NCI-H510A (cell line): ENCODE measurements at places on chromosomes 11 and 22.

DNA sequence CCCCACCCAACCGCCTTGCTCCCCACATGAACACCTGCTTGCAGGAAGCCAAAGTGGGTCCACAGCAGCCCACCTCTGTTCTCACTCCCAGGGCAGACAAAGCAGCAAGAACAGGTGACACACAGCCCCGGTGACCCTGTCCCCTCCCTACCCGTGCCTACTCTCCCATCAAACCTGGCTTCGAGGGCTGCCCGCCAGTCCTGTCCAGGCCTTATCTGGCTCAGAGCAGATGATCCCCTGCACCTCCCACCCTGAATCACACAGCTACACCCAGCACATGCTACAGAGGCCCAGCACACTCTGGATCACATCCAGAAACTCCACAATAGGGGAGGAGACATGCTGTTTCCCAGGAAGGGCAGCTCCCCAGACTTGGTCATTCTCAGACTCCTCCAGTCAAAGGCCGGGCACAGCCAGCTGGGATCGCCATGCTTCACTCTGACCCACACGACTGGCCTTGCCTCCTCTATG, 6.2 kb upstream of the RGL4 start:
- no peak for DNase-seq

GRCh38 chr22:49018601-49019000, 809.1 kb downstream of the BRD1 start:
- DNase-seq, result no peak

GRCh38 chr11:16953663-16954062, 60.6 kb downstream of the PLEKHA7 start:
- no peak for DNase-seq

GRCh38 chr22:50460938-50461337, 13.9 kb downstream of the SBF1 start:
- DNase-seq, result no peak

DNA sequence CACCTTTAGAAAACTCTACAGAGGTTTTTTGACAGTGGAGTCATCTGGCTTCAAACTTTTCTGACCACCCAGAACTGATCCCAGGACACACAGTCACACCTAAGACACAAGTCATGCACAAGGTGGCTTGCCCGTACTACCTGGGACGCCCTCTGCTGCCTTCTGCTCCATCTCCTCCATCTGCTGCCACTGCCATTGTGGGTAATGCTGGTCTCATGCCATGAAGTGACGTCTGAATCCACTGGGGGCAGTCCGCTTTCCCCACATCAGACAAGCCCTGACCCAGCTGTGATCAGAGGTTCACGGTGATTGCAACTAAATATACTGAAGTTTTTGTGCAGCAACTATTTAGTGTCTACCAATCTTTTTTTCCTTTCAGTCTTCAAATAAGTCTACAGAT, 5.4 kb upstream of the NDUFS8 start:
- DNase-seq, result no peak

DNA sequence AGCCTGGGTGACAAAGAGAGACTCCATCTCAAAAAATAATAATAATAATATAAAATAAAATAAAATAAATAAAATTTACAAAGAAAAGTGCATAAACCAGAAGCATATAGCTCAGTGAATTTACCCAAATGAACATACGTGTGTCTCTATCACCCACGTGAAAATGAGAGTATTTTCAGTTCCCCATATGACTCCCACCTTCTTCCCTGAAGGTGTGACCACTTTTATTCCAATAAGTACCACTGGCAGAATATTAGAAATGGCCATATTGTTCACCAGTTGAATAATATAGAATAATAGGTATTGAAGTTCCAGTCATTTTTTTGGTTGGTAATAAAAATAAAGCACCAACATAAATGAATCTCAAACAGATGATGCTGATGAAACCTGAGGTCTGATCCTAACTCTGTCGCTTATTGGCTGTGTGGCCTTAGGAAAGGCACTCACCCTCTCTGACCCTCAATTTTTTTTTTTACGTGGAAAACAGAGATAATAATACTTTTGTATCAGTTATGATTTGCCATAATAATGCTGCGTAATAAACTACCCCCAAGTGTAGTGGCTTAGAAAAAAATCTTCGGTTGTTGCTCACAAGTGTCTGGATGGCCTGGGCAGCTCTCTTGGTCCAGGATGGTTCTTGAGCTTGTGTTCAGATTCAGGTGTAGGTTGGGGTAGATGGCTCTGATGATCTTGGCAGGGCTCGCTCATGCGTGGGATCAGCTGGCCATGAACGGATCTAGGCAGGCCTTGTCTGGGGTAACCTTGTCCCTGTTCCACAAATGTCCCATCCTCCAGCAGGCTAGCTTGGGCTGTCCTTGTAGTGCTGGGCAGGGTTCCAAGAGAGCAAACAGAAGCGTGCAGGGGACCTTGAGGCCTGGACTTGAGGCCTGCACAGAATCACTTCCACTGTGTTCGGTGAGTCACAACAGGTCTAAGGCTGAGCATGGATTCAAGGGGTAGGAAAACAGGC, 88.1 kb downstream of the MYO18B start:
- no peak for DNase-seq

DNA sequence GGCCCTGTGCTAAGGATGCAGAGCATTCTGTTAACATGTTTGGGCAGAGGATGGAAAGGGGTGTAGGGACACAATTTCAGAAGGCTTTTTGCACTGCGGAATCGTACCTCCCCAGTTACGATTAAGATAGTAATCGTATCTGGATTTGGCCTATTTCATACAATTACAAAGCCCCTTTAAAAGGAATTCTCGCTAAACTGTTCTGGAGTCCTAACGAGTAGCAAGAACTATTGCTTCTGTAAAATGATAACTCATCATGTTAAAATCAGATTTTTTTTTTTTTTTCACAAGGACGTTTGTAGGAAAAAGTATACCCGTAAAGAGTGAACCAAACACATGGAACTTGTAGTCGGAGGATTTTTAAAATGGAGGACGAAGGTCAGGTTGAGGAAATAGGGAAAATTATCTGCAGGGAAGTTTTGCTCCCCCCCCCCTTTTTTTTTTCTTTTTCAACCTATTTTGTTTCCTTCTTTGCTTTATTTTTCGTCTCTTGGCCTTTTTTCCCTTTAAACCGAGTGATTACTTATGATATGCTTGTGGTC, 934 bp downstream of the HSD17B12 start:
- DNase-seq, result no peak
